ENCODE measurements at places on chromosomes 2 and 18. TPM values are rescaled to one million over a fixed set of nuclear protein-coding genes. Genes with fewer than 3 reads are reported as not detected.

- H3K4me1 ChIP-seq, result no peaks in the 10 kb centered on the region
- H3K36me3 ChIP-seq, result no peaks in the 10 kb centered on the region
- no peak overlapping the region for H3K4me3 ChIP-seq
- H3K27ac ChIP-seq, result no peak overlapping the region
- no peak for DNase-seq
- no peaks in the 10 kb centered on the region for H3K27me3 ChIP-seq
Observed at GRCh38 chr2:184906709-184907108, 308.4 kb downstream of the ZNF804A start.

GRCh38 chr2:215728504-215729065 lies 284.8 kb downstream of the MREG start:
- no peaks in the 10 kb centered on the region for H3K36me3 ChIP-seq
- no peak overlapping the region for H3K4me3 ChIP-seq

DNA sequence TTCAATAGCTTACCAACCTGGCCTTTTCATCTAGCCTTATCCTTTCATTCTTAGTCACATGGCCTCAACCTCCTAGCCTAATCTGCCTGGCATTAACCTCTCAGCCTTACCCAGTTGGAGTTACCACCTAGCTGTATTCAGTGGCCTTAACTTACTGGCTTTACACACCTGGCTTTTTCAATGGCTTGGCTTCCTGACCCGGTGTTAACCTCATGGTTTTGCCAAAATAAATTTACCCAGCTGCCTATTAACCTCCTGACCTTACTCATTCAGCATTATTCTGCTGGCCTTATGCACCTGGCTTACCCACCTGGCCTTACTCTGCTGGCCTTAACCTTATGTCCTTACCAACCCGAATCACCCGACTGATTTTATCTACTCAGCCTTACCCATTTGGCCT lies 135.5 kb upstream of the ZSWIM2 start:
- H3K27me3 ChIP-seq, result no peaks in the 10 kb centered on the region
- no peaks in the 10 kb centered on the region for H3K4me1 ChIP-seq
- no peak overlapping the region for H3K4me3 ChIP-seq
- no peaks in the 10 kb centered on the region for H3K36me3 ChIP-seq
- no peak for DNase-seq

GRCh38 chr18:23673725-23674124 lies 11.0 kb upstream of the ANKRD29 start:
- no peak overlapping the region for H3K27ac ChIP-seq
- H3K4me3 ChIP-seq, result no peak overlapping the region
- no peaks in the 10 kb centered on the region for H3K36me3 ChIP-seq
- DNase-seq, result no peak

- DNase-seq, result no peak
- H3K27me3 ChIP-seq, result no peaks in the 10 kb centered on the region
- H3K27ac ChIP-seq, result no peak overlapping the region
- no peaks in the 10 kb centered on the region for H3K4me1 ChIP-seq
- no peaks in the 10 kb centered on the region for H3K36me3 ChIP-seq
Observed at GRCh38 chr2:36613801-36614200, 15.8 kb upstream of the FEZ2 start.

GRCh38 chr18:59481436-59481835 lies 122.4 kb upstream of the LMAN1 start:
- H3K36me3 ChIP-seq, result no peaks in the 10 kb centered on the region
- no peak overlapping the region for H3K4me3 ChIP-seq
- no peaks in the 10 kb centered on the region for H3K27me3 ChIP-seq

DNA sequence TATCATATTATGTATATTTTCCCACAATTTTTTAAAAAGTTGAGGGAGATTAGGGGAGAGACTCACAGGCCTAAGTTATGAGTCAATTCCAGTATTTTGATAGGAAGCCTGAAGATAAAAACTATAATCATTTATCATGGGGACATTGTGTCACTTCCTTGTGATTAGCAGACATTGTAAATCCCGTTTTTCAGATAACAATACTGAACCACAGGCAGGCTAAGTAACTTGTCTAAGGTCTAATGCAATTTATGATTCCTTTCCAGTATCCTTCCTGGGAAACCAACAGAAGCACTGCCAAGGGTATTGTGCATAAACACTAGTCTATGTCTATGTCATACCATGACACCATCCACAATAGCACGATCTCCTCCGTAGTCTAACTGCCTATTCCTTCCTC lies 235.2 kb upstream of the PIK3C3 start:
- DNase-seq, result no peak
- H3K36me3 ChIP-seq, result no peaks in the 10 kb centered on the region
- no peak overlapping the region for H3K4me3 ChIP-seq
- no peaks in the 10 kb centered on the region for H3K4me1 ChIP-seq

The EPC2 gene
- 28.3 TPM for total RNA-seq

The MYO3B gene
- 0.05 TPM for total RNA-seq

DNA sequence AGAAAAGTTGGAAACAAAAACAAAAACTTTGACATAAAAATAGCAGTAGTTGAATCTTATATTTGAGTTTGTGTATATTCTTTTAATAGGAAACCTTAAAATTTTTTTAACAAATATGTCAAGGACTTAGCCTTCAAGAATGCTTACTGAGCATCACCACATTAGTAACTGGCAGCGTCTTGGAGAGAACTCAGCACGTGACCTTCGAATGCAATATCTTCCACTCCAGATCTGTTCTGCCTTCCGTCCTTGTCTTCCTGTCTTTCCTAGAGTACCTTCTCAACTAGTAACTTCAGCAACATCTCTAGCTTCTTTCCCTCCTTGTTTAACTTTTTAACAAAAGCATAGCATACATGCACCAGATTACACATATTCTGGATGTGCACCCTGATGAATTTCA lies 972 bp downstream of the RSAD2 start:
- no peaks in the 10 kb centered on the region for H3K36me3 ChIP-seq
- H3K27me3 ChIP-seq, result no peaks in the 10 kb centered on the region
- H3K4me3 ChIP-seq, result no peak overlapping the region
- no peak overlapping the region for H3K27ac ChIP-seq
- no peak for DNase-seq
- peaks cover 2% of the 10 kb centered on the region for H3K4me1 ChIP-seq

The TIA1 gene
- total RNA-seq, result 143 TPM

The TNFAIP6 gene
- total RNA-seq, result not detected

The COBLL1 gene
- 53.5 TPM for total RNA-seq

DNA sequence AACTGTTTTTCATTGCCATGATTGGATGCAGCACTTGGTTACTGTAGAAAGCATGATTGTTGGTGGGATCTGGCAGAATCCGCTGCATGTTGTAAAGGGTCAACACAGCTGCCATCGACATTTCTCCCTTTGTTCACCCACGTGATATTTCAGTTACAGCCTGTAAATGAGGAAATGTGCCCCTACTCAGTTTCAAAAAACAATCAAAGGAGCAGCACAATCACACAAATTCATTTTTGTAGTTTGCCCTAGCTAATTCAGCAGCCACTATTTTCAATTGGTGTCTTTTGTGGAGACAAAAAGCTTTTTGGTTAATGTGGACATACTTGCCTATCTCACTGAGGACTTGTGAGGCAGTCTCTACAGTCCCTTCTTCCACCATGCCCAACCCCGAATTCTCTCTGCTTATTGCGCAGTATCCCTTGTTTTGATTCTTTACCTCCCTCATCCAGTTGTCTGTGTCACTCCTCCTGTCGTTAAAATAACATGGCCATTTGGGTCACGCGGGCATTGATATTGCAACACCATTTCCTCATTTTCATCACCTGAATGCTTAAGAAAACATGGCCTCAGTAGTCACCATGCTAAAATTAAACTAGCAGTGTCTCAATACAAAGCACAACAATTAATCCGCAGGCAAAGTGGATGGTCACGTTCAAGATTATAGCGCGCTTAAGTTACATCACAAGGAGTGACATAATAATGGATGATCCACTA lies 6.4 kb upstream of the PROC start:
- H3K36me3 ChIP-seq, result no peaks in the 10 kb centered on the region
- no peak for DNase-seq
- no peaks in the 10 kb centered on the region for H3K27me3 ChIP-seq
- peaks cover 7% of the 10 kb centered on the region for H3K4me1 ChIP-seq
- no peak overlapping the region for H3K4me3 ChIP-seq

DNA sequence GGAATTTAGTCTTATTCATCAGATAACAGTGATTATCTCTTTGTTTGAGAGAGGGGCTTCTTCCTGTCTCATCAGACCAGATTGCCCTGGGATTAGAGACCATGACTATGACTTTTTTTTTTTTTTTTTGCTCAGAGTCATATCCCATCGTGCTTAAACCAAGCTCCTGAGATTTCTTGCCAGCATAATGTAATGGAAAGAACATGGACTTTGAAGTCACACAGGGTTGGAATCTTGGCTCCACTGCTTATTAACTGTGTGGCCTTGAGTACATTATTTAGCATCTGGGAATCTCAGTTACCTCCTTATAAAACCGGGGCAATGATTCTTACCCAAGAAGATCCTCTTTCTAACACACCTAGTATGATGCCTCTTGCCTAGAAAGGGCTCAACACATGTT lies 268.3 kb downstream of the DYSF start:
- H3K4me1 ChIP-seq, result no peaks in the 10 kb centered on the region
- no peaks in the 10 kb centered on the region for H3K27me3 ChIP-seq
- DNase-seq, result no peak
- no peak overlapping the region for H3K27ac ChIP-seq

The IL36G gene
- total RNA-seq, result not detected

- DNase-seq, result no peak
- H3K4me1 ChIP-seq, result no peaks in the 10 kb centered on the region
Observed at GRCh38 chr2:37711831-37712230, 40.4 kb upstream of the CDC42EP3 start.

- no peak for DNase-seq
- H3K4me1 ChIP-seq, result no peaks in the 10 kb centered on the region
Observed at GRCh38 chr2:113076954-113077669, 9.3 kb downstream of the IL1F10 start.
